ENCODE measurements at places on chromosomes 2 and 18.

- DNase-seq: no peak
Measured at GRCh38 chr2:120105360-120105759, 92.5 kb downstream of the EPB41L5 start.

GRCh38 chr2:236603361-236604015 is 33.9 kb downstream of the ACKR3 start:
- DNase-seq: no peak

DNA sequence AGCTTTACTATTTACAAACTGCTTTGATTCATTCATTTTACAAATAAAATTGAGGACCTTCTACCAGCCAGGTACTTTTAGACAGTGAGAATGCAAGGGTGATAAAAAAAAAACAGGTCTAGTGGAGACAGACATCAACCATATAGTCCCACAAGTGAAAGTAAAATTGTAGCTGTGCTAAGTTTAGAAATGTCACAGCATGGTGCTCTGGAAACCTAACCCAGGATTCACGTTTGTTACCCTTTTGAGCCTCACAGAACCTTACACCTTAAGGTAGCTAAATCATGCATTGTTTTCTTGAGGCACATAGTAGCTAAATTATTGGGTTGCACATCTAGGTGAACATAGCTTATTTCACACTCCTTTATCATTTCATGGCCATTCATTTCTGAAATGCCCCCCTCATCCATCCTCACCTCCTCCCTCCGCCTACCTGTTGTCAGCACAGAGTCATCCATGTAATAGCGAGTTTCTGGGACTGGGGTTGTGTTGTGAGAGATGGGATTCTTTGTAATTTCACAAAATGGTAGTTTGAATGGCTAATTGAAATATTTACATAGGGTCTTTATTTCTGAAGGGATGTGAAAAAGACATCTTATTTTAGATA is 7.1 kb downstream of the MTA3 start:
- DNase-seq: no peak

DNA sequence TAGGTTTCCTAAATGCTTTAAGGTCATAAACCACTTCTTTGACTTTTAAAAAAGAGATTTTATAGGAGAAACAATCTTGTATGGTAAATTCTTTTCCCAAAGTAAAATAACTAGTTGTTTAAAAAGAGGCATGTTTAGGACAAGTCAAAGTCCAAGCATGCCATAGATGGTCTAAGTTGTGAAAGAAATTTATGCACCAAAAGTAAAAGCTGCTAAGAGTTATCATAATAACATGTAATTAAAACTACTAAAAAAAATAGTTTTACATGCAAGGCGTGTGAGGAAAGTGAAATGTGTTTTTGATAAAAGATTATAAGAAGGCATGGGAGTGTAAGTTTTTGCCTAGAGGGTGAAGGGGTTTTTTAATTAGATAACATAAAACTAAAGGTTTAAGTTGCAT is 22.5 kb downstream of the FAM210A start:
- DNase-seq: no peak

DNA sequence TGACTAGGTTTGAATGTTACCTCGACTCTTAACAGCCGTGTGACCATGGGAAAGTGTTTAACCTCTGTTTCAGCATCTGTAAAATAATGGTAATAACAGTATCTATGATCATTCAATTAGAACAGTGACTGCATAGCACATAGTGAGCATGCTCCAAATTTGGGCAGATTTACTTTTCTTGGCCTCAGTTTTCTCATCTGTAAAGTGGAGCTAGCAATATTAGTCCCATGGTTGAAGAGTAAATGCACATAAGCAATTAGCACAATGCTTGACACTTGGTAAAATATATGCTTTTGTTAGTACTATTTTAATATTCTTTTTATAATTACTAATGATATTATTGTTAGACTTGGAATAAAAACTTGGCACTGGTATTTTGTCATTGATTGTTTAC is 66.4 kb upstream of the TANC1 start:
- no peak for DNase-seq

- DNase-seq: no peak
Measured at GRCh38 chr2:17363846-17364245, 154.4 kb downstream of the RAD51AP2 start.

GRCh38 chr2:204258890-204259289 is 286.4 kb upstream of the PARD3B start:
- DNase-seq: no peak

DNA sequence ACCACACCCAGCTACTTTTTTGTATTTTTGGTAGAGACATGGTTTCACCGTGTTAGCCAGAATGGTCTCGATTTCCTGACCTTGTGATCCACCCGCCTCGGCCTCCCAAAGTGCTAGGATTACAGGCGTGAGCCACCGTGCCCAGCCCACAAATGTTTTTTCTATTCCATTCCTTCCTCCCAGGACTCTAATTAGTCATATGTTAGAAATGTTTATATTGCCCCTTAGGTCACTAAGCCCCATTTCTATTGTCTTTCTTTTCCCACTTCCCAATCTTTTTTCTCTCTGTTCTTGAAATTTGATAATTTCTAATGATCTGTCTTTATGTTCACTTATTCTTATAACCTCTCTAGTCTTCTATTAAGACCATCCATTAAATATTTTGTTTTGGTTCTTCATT is 31.3 kb upstream of the CDCA7 start:
- DNase-seq: no peak
